ENCODE measurements at places on chromosomes 3 and 15. TPM values are rescaled to one million over a fixed set of nuclear protein-coding genes. Genes with fewer than 3 reads are reported as not detected.

CHST13 gene
- total RNA-seq, result not detected

SCN10A gene
- total RNA-seq, result not detected

C3orf52 gene
- 1.00 TPM for total RNA-seq

COX5A gene
- total RNA-seq, result 37.8 TPM

DNA sequence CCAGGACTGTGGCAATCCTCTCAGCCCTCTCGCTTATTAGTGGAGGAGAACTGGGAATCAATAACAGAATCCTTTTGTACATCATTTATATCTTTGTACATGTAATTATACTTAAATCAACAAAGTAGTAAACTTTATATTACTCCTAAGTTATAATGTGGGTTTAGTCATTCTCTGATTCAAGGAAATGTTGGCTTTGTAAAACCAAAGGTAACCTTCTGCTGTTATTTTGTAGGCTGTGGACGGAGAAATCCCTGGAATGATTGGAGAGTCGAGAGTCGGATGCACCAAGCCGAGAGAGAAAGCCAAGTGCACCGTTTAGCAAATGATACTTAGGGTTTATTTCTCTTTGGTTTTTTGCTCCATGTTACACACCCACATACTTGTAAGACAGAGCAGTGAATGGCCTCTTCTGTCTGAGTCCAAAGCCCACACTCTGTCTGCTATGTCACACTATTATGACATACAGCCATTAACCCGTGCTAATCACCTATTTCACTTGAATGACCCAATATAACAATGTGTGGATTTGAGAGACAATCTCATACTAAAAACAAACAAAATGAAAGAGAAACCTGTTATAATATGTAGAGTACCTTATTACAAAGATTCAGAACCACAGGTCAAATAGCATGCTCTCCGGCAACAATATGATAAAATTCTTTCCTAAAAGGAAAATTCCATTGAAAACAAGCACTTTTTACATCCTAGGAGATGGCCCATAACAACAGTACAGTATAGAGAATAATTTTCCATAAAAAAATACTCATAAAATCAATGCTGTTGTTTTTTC is 72.2 kb downstream of the MECOM start:
- no peak for DNase-seq

DNA sequence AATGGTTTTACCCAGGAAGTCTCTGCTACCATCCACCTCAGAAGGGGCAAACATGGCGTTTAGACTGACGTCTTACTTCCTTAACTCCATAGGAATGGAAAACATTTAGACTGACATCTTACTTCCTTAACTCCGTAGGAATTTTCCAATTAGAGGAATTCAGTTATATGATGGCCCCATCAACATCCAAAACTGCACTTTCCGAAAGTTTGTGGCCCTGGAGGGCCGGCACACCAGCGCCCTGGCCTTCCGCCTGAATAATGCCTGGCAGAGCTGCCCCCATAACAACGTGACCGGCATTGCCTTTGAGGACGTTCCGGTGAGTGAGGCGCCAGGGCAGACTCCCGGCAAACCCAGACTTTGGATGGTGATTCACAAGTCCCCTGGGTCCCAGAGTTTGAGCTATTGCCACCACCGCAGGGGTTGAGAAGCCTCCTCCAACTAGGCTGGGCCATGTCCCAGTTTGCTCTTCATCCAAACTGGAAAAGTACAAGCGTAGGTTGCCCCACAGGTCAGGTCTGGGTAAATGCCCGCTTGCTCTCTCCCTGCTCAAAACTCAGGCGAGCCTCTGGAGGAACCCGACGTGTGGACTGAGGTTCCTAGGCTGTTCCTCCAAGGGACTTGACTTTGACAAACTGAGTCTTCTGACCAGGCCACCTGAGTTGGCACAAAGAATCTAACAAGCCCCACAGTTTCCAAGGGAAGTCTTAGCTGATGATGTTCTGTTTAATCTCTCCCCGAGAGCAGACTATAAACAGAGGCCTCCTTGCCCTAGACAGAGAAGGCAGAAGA is 57.7 kb downstream of the MESD start:
- DNase-seq, result no peak

STX19 gene
- total RNA-seq, result not detected

PLCH1 gene
- 25.0 TPM for total RNA-seq

SNTN gene
- not detected for total RNA-seq

DNA sequence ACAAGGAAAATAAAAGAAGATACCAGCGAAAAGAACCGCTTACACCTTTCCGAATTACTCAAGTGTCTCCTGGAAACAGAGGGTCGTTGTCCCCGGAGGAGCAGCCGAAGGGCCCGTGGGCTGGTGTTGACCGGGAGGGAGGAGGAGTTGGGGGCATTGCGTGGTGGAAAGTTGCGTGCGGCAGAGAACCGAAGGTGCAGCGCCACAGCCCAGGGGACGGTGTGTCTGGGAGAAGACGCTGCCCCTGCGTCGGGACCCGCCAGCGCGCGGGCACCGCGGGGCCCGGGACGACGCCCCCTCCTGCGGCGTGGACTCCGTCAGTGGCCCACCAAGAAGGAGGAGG is 325 bp downstream of the ALCAM start:
- no peak for DNase-seq

- peak; percentile 14 for DNase-seq
Observed at GRCh38 chr15:100900136-100900794, 18.9 kb upstream of the LRRK1 start.

GRCh38 chr15:29740692-29741311 is 81.5 kb downstream of the TJP1 start:
- no peak for DNase-seq

- peak; percentile 7 for DNase-seq
Observed at GRCh38 chr3:44047796-44048195, 193.9 kb upstream of the TOPAZ1 start.

- DNase-seq, result no peak
Observed at GRCh38 chr3:33526787-33527186, 86.6 kb upstream of the UBP1 start.

GRCh38 chr3:158105710-158106253 is 438 bp downstream of the SHOX2 start:
- DNase-seq, result no peak

- DNase-seq, result peak; percentile 67
Observed at GRCh38 chr3:15812183-15812582, 14.4 kb upstream of the ANKRD28 start.

GRCh38 chr15:43793647-43794046 is 1.5 kb downstream of the SERF2 start:
- DNase-seq, result no peak

DNA sequence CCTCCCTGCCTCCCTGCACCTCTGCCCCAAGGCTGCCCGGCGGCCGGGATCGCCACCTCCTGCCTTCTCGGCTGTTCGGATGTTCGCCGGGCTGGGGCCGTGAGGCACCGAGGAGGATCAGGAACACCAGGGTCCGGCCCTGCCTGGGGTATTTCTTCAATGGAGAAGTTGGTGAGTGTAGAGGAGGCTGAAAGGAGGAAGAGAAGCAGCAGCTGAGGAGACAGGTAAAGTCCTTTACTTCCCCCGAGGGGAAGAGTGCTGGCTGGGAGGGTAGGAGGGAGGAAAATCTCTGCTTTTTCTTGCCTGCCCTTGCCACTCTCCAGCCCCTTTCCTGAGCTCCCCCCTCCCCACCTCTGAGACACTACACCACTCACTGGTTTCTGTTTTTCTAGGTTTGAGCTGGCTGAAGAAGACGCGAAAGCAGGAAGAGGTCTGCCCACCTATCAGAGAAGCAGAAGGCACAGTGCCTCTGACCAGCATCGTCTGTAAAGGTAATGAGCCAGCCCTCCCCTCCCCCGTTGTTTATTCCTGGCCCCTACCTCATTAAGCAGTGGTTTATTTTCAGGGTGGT is 519 bp downstream of the ASB7 start:
- no peak for DNase-seq

- DNase-seq, result no peak
Observed at GRCh38 chr3:54274607-54275006, 152.3 kb downstream of the CACNA2D3 start.

CRYGS gene
- total RNA-seq, result 3.5 TPM

DRD3 gene
- total RNA-seq, result not detected

DNA sequence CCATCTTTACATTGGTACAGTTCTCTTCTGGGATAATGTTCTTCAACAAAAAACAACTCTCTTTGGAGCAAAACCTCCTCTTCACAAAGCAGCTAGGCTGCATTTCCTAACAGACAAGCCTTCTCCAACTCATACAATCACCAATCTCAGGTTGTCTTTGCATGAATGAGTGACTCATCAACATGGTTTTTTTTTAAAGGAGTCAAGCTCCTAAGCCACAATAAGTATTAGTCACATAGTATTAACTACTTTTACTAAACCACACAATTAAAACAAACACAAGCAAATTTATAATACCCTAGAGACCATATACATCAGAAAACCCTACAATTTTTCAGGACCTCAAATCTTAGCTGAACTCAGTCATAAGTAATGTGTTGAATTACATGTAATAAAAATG is 137.4 kb downstream of the TBC1D5 start:
- DNase-seq, result no peak

- DNase-seq, result no peak
Observed at GRCh38 chr3:128472449-128473179, 5.9 kb upstream of the DNAJB8 start.

DISP2 gene
- total RNA-seq, result 30.9 TPM

ZNF80 gene
- total RNA-seq, result 0.09 TPM

RNU5B-1 gene
- total RNA-seq, result not detected

DNA sequence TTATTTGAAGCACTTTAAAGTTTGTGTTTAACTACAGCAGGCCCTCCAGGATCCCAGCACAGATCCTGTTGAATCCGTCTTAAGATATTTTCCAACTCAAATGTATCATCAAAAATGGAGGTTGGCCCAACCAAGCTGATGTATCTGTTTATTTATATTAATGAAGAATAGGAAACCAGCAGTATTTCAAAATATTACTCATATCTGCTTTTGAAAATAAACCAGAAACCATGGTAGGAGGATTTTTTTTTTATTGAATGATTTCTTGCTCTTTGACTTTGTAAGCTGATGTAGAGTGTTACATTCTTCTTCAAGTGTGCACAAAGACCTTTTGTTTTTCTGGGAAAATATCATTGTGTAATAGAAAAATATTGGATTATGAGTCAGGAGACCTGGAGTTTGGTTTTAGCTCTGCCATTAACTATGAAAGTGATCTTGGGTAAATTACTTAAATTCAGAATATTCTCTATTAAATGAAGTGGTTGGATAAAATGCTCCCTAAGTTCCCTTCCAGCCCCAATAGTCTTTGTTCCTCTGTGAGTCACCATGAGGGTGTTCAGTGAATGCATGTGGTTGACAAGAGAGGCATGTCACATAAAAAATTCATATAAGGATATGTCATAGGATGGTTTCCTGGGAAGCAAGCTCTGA is 221.3 kb upstream of the GAP43 start:
- no peak for DNase-seq

P2RY1 gene
- total RNA-seq, result 32.8 TPM
